Hepatocyte (in vitro differentiated cells): ENCODE measurements at places on chromosomes 3 and 15.

- H3K36me3 ChIP-seq: no peaks in the 10 kb centered on the region
- no peaks in the 10 kb centered on the region for H3K27me3 ChIP-seq
- H3K4me3 ChIP-seq: no peak overlapping the region
- H3K27ac ChIP-seq: no peak overlapping the region
- DNase-seq: no peak
- no peaks in the 10 kb centered on the region for H3K4me1 ChIP-seq
These were observed 856.9 kb downstream of the EPHA3 start for GRCh38 chr3:89964347-89964746.

GRCh38 chr3:108381529-108382140 is 85.3 kb downstream of the HHLA2 start:
- H3K27ac ChIP-seq: no peak overlapping the region
- no peaks in the 10 kb centered on the region for H3K27me3 ChIP-seq
- H3K4me3 ChIP-seq: no peak overlapping the region
- no peaks in the 10 kb centered on the region for H3K36me3 ChIP-seq

DNA sequence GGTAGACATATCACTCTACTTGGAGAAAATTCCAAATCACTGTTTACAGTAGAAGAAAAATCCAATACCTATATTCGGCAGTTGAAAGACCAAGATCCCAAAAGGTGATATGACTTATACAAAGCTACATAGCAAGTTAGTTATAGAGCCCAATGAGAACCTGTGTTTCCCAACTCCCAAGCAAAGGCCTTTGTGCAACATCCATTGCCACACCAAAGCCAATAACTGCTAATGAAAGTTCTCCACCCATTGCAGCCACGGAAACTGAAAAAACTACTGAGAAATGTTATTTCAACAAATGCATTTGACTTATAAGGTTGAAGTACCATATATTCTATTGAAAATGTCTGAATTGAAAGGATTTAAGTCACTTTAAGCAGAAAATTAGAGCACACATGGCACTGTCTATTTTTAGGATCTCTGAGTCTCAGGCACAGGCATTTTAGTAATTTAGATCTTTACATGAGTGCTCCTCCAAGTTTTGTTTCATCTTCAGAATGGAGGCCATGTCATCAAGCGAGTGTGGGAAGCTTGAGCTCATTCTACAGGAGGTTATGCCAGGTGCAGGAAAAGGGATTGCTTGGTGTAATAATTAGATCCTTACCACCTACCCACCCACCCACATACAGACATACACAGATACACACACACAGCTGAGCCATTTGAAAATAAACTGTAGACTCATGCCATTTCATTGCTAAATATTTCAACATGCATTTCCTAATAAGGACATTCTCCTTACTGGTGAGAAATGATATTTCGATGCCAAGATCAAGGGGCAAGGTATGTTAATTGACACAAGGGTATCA is 19.7 kb upstream of the ANO10 start:
- DNase-seq: no peak
- no peaks in the 10 kb centered on the region for H3K27me3 ChIP-seq
- no peaks in the 10 kb centered on the region for H3K36me3 ChIP-seq
- H3K27ac ChIP-seq: no peak overlapping the region

GRCh38 chr15:23857028-23857641 is 170.0 kb upstream of the NDN start:
- no peaks in the 10 kb centered on the region for H3K4me1 ChIP-seq
- no peaks in the 10 kb centered on the region for H3K36me3 ChIP-seq

- H3K27ac ChIP-seq: no peak overlapping the region
- H3K36me3 ChIP-seq: no peaks in the 10 kb centered on the region
- no peak overlapping the region for H3K4me3 ChIP-seq
These were observed 145.0 kb downstream of the ARNT2 start for GRCh38 chr15:80549191-80549590.

- H3K4me3 ChIP-seq: no peak overlapping the region
- H3K27me3 ChIP-seq: no peaks in the 10 kb centered on the region
- H3K4me1 ChIP-seq: no peaks in the 10 kb centered on the region
- no peak for DNase-seq
- no peak overlapping the region for H3K27ac ChIP-seq
- H3K36me3 ChIP-seq: no peaks in the 10 kb centered on the region
These were observed 16.5 kb downstream of the KLHL25 start for GRCh38 chr15:85778107-85778776.

GRCh38 chr15:99440551-99441443 is 125.0 kb upstream of the MEF2A start:
- DNase-seq: no peak
- H3K4me1 ChIP-seq: peaks cover 18% of the 10 kb centered on the region
- H3K36me3 ChIP-seq: no peaks in the 10 kb centered on the region
